ENCODE measurements at places on chromosomes 16 and 17.

DNA sequence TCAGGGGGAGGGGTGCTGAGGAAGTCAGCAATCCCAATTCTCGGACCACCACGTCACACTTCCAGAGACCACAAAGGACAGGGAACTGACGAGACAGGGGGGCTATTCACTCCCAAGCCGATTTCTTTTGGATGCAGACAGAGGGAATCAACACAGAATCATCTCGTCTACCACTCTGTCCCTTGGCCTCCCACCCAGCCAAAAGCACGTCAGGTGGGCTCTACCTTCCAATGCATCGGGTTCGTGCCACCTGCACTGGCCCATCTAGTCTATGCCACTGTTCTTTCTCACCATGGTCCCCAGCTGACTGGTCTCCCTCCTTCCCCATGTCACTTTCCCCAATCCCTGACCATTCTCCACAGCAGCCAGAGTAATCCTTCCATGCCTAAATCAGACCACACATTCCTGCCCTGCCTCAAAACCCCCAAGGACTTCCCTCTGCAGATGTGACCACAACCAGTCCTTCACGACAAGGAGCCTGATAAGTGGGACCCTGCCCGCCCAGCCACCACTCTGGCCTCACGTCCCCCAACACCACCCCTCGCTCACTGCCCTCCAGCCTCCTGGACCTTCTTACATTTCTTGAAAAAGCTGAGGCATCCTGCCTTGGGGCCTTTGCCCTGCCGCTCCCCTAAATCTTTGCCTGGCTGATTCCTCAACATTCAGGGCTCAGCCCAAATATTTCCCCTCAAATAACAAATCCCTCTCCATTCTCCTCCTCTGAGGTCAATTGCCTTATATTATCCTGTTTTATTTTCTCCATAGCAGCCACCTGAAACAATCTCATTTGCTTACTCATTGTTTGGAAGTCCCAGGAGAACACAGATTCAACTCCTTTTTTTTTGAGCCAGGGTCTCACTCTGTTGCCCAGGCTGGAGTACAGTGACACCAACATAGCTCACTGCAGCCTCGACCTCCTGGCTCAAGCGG, 70.4 kb downstream of the IL21R start:
- no peak for DNase-seq

- no peak for DNase-seq
Measured at GRCh38 chr17:40153603-40154236, 13.4 kb downstream of the CASC3 start.

DNA sequence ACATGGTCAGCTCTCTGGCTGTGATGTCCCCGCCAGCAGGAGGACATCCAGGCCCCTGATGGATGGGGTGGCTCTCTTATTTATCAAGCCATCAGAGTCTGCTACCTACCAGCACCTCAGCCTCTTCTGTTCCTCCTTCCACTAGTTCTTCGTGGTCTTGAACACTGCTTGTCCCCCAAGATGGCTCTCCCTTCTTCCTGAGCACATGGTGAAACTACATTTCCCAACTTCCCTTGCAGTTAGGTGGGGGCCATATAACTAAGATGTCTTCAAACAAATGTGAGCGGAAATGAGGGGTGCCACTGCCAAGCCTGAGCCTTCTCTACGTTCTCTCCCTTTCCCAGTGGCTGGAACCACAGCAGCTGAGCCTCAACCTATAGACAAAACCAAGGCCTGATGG, 29.8 kb upstream of the CCDC182 start:
- no peak for DNase-seq

- peak; percentile 89 for DNase-seq
Measured at GRCh38 chr16:27202923-27203506, 311 bp upstream of the KDM8 start.

- no peak for DNase-seq
Measured at GRCh38 chr17:73984941-73985340, 218.5 kb upstream of the RPL38 start.

GRCh38 chr17:29357821-29358232, 32.3 kb upstream of the TAOK1 start:
- no peak for DNase-seq

DNA sequence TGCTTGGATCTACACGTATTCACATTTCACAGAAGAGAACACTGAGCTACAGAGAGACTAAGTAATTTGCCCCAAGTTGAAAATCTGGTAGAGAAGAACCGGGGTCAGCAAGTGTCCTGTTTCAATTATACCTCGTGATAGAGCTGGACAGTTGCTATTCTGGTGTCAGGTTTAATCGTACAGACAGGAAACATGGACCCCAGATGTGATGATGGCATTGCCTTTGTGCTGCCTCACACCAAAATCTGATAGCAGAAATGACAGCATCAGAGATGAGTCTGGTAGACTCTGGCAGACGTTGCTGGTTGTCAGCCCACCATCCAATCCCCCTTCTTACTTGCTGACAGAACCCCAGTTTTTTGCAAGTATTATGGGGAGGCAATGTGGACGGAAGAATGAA, 112.1 kb upstream of the FOXF1 start:
- no peak for DNase-seq

DNA sequence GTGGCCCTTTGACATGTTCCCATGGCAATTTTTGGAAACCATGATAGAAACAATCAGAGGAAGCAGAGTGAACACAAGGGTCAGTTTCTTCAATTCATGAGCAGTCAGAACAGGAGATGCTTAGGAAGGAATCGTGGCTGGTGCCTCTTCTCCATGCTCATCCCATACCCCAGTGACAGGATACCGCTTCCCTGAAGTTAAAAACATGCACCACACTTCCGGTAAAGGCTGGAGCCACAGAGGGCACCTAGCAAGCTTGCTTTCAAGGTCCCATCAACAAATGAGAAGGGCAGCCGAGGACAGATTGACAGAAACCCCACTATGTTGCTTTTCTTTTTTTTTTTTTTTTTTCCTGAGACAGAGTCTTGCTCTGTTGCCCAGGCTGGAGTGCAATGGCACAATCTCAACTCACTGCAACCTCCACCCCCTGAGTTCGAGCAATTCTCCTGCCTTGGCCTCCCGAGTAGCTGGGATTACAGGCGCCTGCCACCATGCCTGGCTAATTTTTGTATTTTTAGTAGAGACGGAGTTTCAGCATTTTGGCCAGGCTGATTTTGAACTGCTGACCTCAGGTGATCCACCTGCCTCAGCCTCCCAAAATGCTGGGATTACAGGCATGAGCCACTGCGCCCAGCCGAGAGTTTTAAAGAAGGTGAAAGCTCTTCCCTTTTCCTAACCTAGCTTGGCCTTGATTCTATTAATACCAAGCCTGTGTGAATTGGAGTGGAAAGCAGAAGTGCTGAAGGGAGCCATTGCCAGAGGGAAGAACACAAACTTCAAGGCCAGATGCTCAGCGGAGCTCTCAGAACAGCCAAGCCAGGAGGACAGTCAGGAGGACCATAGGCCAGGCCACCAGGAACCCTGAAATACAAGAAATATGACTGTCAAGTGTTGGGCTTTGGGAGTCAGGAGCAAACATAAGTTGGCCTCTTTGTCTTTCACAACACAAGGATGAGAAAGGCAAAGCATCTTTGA, 16.6 kb downstream of the GP2 start:
- no peak for DNase-seq

- DNase-seq = no peak
Measured at GRCh38 chr17:60610473-60610872, 10.5 kb downstream of the PPM1D start.

DNA sequence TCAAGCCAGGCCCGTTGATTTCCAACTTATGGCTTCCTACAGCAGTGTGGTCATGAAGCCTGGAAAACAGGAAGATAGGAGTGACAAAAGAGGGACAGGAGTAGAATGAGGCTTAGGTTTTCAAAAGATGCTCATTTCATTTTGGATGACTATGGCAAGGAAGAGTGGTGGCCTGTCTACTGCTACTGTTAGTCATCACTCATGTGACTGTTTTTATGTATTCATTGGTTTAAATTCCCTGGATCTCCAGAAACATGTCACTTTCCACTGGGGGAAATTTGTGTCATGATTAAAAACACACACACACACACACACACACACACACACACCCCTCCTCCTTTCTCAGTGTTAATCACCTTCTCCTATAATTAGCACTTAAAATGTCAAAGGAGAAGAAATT, 1.1 kb upstream of the CYLD start:
- DNase-seq = no peak

- no peak for DNase-seq
Measured at GRCh38 chr16:1196494-1196893, 28.6 kb downstream of the TPSG1 start.

GRCh38 chr17:40431231-40431602, 12.0 kb upstream of the IGFBP4 start:
- DNase-seq = no peak

DNA sequence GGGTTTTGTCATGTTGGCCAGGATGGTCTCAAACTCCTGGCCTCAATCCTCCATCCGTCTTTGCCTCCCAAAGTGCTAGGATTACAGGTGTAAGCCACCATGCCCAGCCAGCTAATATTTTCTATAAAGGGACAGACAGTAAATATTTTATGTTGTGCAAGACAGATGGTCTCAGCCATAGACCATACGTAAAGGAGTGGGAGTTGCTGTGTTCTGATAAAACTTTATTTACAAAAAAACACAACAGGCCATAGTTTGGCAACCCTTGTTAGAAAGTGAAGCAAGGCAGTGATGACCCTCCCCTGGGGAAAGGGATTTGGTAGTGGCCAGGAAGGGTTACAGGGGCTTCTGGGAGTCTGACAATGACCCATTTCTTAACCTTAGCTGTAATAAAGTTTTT, 119.7 kb downstream of the GSG1L start:
- DNase-seq = no peak

DNA sequence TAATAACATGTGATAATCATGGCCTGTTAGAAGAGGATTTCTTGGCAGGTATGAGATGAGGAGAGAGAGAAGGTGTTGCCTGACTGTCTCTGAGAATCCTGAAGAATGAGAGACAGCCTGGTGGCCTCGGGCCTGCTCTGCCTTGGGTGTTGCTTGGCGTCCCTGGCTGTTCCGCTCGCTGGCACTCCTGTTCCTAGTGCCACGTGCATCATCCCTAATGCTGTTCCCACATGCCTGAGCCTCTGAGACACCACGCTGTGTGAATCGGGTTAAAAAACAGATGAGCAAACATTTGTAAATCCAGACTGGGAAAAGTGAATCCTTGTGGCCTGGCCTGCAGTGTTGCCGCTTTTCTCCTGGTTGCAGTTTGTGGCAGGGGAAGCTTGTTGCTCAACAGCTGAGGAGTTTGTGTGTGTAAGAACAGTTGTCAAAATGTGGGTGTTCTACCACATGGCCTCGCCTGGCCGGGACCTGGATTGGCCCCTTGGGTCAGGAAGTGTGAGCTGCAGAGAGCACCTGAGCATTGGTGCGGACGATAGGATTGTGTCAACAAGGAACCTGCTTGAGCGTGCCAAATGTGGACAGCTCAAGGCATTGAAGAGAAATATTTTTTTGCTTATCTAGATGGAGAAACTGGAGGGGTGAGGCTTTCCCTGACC, 22.0 kb downstream of the UBN1 start:
- no peak for DNase-seq

DNA sequence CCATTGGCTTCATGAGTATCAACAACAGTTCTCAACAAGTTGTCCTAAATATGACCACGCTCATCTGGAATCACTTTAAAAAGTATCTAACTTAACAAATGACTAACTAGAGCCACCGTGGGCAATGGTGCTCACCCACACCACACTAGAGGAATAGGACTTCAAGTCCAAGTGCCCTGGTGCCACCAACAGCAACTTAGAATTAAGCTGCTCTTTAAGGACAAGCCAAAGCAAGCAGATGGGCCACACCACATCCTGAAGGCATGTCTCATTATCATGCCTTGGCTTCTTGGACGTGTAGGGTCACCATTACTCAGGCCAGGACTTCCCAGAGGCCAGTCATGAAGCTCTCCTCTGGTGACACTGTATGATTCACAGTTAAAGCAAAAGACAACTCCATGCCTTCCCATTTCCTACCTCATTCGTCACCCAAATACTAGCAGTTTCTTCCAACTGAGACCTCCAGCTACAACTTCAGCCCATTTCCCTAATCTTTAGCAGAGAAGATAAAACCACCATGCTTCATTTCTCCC, 9.4 kb upstream of the SLC6A4 start:
- DNase-seq = no peak

- DNase-seq = no peak
Measured at GRCh38 chr17:38746849-38747462, 1.2 kb downstream of the PCGF2 start.

DNA sequence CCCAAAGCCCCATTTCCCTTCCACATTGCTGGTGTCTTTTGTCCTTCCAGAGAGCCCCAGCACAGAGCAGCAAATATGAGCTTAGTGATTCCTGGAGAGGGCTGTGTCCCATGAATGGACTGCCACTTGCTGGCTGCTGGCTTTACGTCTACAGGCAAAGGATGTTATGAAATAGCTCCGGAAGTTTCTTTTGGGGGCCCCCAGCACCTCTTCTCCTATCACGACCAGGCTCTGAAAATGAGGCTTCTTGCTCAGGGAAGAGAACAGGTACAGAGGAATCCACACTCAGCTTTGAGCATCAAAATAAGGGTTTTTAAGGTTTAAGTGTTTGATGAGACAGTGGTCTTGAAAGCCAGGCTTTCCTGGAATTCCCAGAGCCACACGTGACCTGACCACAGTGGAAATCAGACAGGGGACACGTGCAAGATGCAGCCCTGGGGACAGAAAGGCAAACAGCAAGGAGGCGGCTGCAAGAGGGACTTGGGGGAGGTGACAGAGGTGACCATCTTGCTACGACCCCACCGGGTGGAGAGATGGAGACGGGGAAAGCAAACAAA, 58.1 kb downstream of the ZDHHC7 start:
- DNase-seq = no peak
